NCI-H446 treated with DMSO at 0.1 percent for 48 hours (cell line): ENCODE measurements at places on chromosomes 5 and 9.

GRCh38 chr5:139271201-139272027 is 22.1 kb upstream of the MATR3 start:
- peak; percentile 28 for DNase-seq

- no peak for DNase-seq
Observed at GRCh38 chr9:131658377-131659129, 81.3 kb downstream of the RAPGEF1 start.

DNA sequence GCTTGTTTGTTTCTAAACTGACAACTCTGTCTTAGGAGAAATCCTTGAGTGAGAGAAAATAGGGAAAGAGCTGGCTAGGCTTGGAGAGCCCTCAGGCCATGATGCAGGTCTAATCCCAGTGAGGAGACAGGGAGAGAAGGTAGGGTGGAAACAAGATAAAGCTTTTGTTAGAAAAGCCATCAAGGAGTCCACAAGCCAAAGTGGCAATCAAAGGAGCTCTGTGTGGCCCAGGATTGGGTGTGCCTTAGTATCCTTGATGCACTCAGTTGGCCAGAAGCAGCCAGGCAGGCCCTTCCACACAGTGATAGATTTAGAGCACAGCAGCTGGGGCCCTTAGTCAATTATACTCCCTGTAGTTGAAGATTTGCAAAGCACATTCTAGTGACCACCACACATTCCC is 73.9 kb downstream of the ALDH7A1 start:
- DNase-seq = no peak

DNA sequence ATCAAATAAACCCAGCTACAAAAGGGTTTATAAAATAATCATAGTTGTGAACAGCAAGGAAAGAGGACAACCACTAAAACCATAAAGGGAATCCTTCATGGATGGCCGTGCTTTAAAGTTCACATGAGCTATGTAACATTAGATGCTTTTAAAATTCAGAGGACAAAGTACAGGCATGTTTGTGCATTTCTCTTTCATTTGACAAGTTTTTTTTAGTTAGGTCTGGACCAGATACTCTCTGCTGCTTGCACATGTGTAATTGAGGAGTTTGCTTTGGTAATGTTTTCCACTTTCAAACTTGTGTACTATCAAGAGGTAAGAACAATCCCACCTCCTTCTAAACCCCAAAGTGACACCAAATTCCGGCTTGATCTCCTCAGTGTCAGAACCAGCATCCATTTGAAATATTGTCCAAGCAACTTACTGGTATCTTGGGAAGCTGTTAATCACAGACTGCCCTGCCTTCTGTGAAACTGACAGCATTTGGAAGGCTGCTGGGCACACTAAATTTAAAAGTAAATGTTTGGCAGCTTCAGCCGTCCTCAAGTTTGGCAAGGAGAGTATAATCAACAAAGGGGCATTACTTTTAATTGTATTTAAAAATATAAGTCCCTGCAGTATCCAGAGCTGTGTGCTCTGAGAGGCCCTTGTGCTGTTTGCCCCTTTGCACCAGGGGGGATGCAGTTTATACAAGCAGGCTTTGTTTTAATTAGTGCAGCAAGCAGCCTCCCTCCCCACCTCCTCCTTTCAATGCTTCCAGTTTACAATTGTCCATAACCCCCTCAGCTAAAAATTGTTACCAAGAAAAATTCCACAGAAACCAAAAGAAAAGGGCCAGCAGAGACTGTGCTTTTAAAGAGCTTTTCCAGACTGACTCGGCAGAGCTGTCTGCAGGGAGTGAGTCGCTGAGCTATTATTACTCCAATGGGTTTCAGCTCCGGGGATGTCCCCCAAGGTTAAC is 328.3 kb upstream of the MPDZ start:
- DNase-seq = peak; percentile 99

GRCh38 chr5:153350175-153350883 is 140.1 kb upstream of the GRIA1 start:
- DNase-seq = no peak

DNA sequence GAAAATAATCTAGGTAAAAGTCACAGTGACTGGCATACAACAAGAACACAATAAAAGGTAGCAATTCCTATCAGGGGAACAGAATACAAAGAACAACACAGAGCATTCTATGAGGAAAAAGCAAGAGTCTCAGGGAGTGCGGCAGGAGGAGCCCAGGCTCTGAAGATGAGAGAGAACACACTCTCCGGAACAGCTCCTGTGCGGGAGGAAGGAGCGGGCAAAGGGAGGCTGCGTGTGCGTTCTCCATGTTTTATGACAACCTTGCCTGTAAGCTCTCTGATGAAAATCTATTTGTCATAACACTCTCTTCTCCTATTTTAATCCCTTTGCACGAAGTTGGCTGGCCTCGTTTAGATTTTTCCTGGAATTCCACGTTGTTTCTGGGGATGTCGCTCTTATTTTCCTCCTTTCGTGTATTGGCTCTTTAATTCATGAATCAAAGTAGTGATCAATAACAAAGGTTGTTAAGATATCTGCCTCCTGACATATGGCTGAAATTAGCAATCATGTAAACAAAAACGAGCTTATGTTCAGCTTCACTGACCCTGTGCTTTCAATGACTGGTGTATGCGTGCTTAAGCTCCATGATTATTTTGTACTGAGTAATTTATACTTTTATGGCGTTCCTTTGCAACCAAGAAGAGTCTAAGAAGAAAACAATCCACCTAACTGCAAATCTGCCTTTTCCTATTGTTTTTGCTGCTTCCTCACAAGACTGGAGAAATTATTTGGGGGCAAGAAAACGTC is 109.5 kb downstream of the MYO10 start:
- no peak for DNase-seq

DNA sequence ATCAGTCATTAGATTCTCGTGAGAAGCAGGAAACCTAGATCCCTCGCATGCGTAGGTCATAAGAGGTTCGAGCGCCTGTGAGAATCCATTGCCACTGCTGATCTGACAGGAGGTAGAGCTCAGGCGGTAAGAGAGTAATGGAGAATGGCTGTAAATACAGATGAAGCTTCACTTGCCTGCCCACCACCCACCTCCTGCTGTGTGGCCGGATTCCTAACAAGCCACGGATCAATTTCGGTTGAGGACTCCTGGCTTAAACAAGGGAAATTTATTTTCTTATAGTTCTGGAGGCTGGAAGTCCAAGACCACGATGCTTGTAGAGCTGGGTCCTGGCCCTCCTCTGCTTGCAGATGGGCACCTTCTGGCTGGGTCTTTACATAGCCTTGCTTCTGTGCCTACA is 200.4 kb downstream of the PCSK5 start:
- DNase-seq = no peak

DNA sequence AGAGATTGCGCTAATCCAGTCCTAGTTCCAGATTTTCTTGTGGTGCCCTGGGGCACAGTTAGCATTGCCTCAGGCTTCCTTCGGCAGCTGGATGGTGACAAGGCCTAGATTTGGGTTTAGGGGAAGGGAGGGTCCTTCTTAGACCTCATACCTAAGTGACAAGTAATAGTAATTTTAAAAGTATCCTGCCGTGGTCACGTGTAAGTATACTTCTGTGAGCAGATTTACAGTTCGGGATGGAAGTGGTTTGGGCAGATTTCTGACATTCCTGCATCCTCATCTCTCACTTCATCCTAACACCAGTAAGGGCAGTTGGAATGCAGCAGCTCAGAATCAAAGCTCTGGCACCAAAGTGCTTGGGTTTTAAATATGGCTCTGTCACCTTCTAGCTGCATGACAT is 71.6 kb downstream of the LRRC70 start:
- DNase-seq = no peak

GRCh38 chr9:76512826-76513225 is 53.8 kb downstream of the GCNT1 start:
- DNase-seq = no peak

GRCh38 chr5:148585988-148586387 is 68.3 kb downstream of the HTR4 start:
- DNase-seq = no peak
